Chondrocyte (in vitro differentiated cells): ENCODE measurements at places on chromosomes 2 and 18.

DNA sequence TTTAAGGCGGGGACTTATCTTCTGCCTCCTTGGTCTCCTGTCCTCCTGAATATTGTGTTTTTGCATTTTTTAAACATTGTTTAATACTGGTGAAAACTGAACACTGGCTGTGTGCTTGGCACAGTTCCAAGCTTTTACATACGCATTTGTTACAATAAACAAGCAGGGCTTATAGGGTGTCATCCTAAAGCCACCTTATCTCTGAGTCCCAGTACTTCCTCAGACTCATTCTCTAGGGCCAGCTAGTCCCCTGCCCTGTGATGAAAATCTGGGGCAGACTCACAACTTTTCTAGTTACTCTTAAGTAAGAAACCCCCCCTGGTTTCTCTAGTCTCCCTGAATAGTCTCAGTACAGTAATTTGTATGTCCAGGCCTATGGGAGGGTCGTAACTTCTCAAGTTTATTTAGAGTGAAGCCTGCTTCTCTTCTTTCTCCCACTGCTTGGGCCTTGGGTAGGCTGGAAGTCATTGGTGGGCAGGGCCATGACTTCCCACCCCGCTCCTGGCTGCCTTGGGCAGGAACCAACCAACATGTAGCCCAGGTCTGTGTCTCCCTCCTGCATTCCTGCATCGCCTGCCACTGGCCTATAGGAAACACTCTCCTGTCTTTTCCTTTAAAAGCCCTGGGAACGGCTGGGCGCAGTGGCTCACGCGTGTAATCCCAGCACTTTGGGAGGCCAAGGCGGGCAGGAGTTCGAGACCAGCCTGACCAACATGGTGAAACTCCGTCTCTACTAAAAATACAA, 7.7 kb upstream of the KCNE4 start:
- DNase-seq: no peak

DNA sequence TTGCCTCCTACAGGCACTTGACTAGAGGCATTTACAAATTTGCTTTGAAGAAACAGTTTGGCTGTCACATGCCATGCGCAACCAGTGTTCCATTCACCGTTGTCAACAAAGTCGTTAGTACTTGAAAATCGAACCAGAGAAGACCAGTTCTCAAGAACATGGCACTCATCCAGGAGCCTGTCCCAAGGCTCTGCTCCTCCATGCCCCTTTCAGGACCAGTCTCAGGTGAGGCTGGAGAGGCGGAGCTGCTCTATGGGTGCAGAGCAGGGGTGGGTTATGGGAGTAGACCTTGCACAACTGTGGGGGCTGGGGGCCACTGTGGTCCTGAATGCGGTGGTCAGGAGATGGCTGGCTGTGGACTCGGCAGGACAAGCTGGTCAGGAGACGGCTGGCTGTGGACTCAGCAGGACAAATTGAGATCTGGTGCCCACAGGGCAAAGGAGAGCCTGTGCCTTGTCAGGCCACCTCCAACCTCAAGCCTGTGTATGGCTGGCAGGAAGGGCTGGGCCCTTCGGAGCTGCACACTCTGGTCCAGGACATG, 12.3 kb upstream of the ATP9B start:
- no peak for DNase-seq

DNA sequence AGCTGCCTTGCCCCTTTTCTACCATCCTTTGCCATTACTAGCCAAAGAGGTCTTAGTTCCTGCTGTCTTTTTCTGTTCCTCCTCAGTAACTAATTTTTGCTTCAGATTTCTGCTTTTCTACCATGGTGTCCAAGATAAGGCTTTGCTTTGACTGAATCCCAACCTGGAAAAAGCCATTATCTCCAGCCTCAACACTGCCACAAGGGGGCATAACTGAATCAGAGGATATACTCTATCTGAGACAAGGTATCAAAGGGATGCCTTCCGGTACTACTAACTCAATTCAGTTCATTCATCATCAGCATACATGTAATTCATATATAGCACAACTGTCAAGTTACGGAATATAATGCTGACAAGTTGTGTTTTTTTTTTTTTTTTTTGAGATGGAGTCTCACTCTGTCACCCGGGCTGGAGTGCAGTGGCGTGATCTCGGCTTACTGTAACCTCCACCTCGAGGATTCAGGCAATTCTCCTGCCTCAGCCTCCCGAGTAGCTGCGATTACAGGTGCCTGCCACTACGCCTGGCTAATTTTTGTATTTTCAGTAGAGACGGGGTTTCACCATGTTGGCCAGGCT, 11.4 kb downstream of the OSGEPL1 start:
- no peak for DNase-seq

DNA sequence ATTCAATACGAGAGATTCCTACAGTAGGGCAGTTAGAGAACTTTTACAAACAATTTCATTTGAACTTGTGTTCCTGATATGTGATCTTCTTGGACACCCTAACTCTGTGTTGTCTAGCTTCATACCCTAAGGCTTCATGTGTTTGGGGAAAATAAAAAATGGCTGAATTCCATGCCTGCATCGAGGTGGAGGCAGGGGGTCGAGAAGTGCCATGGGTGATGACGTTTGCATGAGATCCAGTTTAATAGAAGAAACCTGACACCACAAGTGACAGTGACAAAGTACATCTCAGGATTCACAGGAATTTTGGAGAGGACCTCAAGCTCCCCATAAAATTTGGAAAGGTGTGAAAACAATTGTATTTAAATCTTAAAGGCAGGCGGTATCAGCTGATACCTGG, 169.2 kb upstream of the NABP1 start:
- DNase-seq: no peak

- DNase-seq: no peak
These were observed 205.8 kb downstream of the LDLRAD4 start for GRCh38 chr18:13424363-13424762.

- no peak for DNase-seq
These were observed 28.9 kb upstream of the MTX2 start for GRCh38 chr2:176240301-176240700.

DNA sequence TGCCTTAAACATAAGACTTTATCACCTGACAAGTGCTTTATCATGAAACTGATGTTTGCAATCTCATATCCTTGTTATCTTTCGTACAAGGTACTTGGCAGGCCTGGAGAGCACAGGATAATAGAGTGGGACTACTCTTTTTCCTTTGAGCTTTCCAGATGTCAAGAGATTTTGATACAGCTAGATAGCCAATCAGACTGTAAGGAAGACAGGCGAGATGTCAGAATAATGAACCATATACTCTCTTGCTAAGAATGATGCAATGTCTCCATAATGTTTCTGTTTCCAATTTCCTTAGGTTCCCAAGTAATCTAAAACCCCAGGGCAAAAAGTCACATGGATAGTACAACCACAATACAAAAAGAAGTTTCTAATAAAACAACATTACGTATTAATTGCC, 313.1 kb downstream of the PDE11A start:
- DNase-seq: no peak

- DNase-seq: no peak
These were observed 67.4 kb downstream of the RNF152 start for GRCh38 chr18:61825386-61825785.

GRCh38 chr2:217937446-217937845, 65.3 kb downstream of the TNS1 start:
- peak; percentile 57 for DNase-seq

DNA sequence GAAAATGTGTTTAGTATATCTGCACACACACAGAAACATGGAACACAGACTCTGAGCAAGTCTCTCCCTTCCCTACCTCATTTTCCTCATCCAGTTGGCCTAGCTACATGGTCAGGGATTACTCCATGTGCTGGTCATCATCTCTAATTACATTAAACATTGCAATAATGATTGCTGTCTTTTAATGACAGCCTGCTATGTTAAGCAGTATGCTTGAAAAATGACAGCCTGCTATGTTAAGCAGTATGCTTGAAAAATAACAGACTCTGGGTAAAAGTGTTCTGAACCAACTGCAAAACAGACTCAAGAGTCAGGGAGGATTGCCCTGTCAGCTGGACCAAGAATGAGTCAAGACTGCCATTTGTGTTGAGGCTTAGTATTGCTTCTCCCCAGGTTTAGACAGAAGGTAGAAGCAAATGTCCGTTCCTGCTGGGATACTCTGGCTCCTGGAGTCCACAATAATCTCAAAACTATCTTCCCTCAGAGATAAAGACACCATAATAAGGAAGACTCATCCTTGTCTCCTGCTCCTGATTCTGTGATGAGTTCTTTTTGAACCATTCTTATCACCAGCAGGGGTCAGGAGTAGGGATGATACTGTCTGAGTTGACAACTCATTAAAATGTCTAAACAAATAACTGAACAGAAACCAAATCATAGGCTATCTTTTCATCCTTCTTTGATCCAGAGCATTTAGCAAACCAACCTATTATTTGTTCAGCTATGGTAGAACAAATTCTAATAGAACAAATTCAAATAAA, 57.7 kb downstream of the CCDC93 start:
- DNase-seq: no peak

GRCh38 chr2:223055140-223055539, 3.1 kb downstream of the KCNE4 start:
- no peak for DNase-seq
